ENCODE measurements at places on chromosomes 7 and 10.

DNA sequence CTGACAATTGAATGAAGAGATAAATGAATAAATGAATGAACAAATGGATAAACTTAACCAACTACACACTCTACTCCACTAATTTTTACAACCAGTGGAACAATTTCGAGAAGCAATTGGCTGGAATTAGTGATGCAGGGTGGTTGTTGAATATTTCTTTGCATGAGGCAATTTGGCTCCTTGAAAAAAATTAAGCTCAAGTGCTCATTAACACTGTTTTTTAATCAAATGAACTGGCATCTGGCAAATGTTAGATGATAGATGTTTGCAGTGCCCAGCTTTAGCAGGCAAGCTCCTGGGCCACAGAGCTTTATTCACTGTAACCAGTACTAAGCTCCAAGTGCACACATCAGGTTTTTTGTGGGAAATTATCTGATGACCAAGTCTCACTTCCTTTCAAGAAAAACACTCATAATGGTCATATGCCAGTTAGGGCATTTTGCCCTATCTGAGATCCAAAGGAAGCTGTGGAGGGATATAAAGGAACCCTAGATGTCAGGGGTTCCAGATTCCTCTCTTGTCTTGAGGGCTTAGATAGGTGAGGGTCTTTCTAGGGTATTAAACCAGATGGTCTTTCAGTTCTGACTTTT, 16.4 kb upstream of the ADD3 start:
- DNase-seq = no peak

DNA sequence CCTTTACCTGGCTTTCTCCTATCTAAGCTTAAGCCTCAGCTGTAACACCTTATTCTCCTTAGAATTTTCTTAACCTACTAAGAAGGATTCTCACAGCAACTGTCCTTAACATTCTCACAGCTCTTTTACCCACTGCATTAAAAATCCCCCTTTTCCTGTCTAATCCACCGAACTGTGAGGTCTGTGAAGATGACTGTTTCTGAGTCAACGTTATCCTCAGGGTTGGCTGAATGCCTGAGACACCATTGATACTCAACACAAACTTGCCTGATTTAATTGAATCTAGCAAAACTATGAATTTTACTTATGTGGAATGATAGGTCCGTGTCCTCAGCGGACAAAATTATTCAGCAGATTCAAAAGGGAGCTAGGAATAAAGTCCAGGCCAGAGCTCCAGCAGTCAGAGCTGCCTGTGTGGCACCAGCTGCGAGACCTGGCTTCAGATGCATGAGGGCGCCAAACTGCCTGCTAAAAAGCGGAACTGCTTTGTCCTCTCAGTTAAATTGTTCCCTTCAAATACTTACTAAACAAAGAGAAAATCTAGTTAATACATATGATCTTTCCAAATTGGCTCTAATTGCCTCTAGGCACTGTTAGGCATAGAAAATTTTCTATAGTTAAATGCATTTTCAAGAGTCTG, 33.4 kb upstream of the VWDE start:
- peak; percentile 31 for DNase-seq

DNA sequence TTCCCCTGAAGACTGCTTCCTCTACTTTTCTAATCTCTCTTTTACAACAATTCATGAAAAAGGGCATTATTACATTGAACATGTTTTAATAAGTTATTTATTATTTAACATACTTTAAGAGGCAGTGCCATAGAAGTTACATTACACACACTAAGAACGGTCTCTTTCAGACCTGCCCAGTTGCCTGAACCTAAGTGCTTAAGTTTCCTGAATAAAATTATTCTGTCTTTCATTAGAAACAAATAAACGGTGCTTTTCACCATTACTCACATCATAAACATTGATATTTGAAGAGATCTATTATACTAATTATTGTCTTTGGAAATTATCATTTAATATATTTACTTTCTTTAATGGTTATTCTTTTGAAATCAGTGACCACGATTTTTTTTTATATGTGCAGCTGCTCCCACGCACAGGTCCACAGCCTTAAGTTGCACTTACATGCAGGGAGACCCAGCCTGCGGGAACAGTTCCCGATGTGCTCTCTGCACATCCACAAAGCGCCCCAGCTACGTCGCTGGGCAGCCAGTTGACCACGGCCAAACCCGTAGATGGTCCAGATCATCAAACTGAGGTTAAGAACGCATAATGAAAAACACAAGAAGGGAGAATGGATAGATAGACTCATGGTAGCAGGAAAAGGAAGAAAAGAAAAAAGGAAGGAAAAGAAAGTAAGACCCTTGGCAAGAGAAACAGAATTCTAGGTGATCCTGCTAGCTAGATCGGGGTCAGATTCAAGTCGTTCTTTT, 437.0 kb upstream of the MGMT start:
- no peak for DNase-seq

- peak; percentile 92 for DNase-seq
Observed at GRCh38 chr10:15344876-15345285, 26.2 kb downstream of the FAM171A1 start.

DNA sequence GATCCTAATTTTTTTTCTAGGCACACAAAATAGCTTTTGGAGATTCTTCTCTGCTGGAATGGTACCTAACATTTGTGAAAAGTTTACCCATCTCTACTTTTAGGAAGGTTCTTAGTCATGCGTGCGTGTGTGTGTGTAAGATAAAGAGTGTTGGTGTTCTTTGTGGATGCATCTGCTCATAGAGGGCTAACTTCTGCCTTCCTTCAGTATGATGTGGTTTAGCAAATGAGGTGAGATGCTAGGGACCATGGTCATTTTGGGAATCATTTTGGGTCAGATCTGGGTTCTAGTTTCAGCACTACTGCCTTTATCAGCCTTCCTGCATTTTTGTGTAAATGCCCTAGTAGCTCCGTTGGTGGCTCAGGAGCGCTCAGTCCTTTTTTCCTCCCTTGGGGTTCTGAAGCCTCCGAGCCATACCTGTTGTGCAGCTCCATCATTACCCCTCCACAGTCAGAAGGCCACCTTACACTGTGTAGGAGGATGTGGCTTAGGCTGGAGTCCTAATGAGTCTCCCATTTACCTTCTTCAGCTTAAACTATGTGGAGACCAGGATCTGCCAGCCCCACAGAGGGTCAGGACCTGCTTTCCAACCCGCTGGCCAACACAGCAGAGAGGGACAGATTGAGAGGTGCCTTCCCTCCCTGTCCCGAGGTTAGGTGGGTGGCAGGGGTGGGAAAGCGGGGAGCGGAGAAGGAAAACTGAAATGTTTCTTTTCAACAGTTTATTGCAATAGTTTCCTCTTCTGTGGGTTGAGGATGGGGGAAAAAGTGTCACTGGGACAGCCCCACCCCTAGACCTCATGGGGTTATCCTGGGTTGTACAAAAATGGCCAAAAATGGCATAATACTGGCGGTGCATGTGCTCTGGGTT, 31.2 kb downstream of the TSPAN14 start:
- no peak for DNase-seq

- DNase-seq = no peak
Observed at GRCh38 chr10:87053111-87053510, 33.0 kb downstream of the FAM25A start.

- peak; percentile 2 for DNase-seq
Observed at GRCh38 chr10:36048236-36048635, 406.1 kb upstream of the FZD8 start.

GRCh38 chr10:1050145-1050544, 1.2 kb upstream of the IDI1 start:
- DNase-seq = peak; percentile 29

GRCh38 chr7:139075031-139075652, 34.4 kb downstream of the ZC3HAV1 start:
- peak; percentile 89 for DNase-seq

GRCh38 chr10:43013065-43013464, 63.8 kb upstream of the RET start:
- no peak for DNase-seq

GRCh38 chr10:60277656-60278055, 112.0 kb downstream of the ANK3 start:
- DNase-seq = no peak

- DNase-seq = no peak
Observed at GRCh38 chr10:78643513-78643912, 425.3 kb upstream of the ZMIZ1 start.

- DNase-seq = peak; percentile 60
Observed at GRCh38 chr7:117780832-117781231, 92.4 kb downstream of the CTTNBP2 start.

DNA sequence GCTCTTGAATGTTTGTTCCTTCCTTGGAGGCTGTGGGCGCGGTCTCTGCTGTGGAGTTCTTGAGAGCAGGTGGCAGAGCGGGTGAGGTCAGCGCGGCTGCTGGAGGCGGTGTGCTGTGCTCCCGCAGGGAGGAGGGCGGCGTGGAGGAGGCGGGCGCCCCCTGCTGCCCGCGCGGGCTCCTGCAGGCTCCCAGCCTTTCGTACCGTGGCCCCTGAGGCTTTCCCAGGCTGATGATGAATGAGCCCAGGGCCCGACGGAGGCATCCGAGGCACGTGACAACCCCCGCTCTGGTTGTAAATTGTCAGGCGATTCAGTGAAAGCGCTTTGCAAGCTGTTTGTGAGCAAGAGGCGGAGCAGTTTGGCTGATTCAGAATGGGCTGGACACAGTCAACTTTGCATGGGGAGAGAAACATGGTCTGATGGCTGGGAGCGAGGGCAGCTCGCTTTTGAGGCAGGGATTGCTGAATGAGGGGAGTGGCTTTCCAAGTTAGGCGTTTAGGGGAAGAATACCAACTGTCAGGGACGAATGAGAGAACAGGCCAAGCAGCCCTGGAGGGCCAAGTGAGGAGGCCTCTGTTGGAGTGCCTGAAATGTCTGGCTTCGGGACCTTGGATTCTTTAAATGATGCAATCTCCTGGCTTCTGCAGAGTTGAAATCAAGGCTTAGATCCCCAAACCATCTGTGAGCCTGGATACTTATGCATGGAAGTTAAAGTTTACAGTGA, 46.6 kb downstream of the CDHR3 start:
- peak; percentile 100 for DNase-seq

GRCh38 chr7:152395112-152395511, 40.7 kb downstream of the KMT2C start:
- peak; percentile 73 for DNase-seq

DNA sequence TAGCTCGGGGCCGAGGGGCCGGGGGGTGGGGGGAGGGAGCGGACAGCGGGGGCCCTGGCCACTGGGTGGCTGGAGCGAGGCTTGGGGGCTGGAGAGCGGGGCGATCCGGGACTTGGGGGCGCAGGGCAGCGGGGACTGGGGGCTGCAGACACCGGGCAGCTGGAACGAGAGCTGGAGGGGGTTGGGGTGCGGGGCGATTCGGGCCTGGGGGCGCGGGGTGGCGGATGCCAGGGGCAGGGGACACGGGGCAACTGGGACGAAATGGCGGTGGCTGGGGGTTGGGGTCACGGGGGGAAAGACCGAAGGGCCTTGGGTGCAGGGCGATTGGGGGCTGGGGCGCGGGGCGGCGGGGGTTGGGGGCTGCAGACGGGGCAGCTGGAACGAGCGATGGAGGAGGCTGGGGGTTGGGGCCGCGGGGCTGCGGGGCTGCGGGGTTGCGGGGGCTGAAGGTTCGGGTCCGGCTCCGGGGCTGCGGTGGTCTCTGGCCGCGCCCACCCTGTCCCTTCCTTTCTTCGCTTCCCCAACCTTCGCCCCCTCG, 590 bp downstream of the COL26A1 start:
- DNase-seq = no peak

DNA sequence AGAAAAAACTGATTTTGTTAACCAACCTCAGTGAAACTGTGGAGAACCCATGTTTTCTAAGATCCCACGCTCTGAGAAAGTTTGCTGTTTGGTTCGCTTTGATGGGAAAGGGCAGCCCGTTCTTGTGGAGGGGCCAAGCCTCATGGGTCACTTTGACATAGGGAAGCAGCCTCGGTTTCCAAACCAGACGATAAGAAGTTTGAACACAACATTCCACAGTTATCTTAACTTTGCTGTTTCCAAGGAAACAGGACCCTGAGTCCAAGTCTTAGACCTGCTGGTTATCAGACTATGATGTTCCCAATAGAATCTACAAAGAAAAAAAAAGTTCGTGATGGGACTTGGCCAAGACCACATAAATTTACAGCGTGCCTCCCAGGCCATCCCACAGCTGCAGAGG, 182.3 kb downstream of the NRP1 start:
- peak; percentile 49 for DNase-seq

GRCh38 chr7:148916186-148916585, 32.1 kb upstream of the EZH2 start:
- DNase-seq = peak; percentile 93

DNA sequence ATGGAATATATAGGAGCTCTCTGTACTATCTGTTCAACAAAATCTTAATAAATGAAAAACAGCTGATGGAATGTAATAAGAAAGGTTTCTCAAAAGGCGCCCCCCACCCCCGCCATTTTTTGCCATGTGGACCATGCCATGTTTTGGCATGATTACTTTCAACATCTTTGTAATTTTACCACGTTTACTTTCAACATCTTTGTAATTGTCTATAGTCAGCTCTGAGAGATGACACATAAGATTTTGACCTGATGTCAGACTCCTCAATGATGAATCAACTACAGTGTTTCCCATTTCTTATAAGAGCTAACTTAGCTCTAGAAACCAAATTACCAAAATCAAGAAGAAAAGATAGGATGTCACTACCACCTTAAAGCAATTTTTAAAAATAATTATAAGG, 144.9 kb upstream of the AHR start:
- DNase-seq = no peak

DNA sequence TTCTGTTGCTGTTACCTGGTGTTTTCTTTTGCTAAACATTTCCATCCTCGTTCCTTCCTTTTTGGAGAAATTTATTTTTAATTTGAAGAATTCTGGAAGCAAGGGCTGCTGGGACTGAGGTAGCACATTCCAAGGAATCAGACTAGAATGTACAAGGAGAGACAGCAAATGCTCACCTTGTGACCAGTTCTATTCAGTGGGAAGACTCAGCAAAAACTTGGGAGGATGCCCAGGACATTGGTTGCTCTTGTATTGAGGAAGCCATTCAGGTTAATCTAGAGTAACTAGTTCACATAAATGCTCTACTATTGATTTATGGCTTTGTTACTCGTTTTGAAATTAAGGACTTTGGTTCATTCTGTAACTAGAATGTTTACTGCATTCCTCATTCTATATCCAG, 11.3 kb downstream of the PLCE1 start:
- DNase-seq = no peak

- DNase-seq = peak; percentile 45
Observed at GRCh38 chr10:78178940-78179339, 145.3 kb downstream of the RPS24 start.

GRCh38 chr7:4791738-4792536, 16.5 kb downstream of the AP5Z1 start:
- peak; percentile 26 for DNase-seq

DNA sequence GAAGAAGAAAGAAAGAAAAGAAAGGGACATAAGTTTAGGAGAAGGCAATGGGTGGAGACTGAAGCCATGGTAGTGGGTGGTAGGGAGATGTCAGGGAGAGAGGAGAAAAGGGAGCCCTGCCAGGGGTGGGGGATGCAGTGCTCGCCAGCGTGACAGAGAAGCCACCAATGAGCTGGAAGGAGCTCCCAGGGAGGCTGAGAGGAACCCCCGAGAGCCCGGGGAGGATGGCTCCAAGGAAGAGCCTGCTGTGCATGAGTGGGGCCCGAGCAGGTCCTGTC, 141.2 kb upstream of the SHH start:
- DNase-seq = no peak

GRCh38 chr7:129771928-129772479, 160.5 kb downstream of the NRF1 start:
- DNase-seq = no peak

Measured in fibroblast of lung (primary cell).